NCI-H1694 treated with DMSO at 0.1 percent for 48 hours (cell line): ENCODE measurements at places on chromosomes 13 and 19.

DNA sequence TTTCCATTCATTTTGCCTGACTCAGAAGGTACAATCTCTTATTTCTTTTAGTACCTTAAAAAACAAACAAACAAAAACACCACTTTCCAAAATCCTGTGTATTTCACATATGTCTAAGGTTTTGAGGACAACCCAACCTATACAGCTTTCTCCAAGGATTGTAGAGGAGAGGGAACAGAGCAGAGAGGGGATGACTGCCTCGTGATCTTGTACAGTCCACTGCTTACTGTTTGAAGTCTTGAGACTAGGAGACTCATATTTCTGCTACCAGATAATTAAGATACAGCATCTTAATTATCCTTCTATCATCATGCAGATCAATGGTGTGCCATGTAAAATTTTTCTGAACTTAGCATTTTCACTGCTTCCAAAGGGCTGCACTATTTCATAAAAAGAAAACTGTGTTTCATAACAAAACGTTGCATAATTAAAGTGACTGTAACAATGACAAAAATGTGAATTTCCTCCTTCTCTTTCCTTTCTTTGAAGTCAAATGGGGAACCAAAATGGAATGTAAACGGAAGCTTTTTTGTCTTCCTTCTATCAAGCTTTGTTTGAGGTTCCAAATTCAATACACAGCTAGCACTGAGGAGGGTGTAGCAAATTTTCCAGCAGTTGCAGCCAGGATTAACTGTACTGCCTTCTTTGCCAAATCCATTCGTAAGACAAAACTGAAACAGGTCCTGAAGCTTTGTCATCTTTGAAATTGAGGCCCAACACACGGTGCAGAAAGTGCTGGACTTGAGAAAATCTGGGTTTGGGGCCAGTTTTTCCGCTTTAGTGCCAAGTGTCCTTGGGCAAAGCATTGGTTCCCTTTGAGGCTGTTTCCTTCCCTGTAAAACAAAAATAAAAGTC lies 34.9 kb upstream of the RCBTB2 start:
- no peak for DNase-seq

GRCh38 chr13:48551329-48551728 lies 18.4 kb upstream of the RCBTB2 start:
- no peak for DNase-seq

GRCh38 chr19:21638776-21639175 lies 128.6 kb downstream of the ZNF100 start:
- DNase-seq = no peak

GRCh38 chr19:4108767-4109625 lies 14.9 kb downstream of the MAP2K2 start:
- DNase-seq = no peak

GRCh38 chr19:38834104-38834490 lies 2.5 kb upstream of the ECH1 start:
- DNase-seq = no peak

DNA sequence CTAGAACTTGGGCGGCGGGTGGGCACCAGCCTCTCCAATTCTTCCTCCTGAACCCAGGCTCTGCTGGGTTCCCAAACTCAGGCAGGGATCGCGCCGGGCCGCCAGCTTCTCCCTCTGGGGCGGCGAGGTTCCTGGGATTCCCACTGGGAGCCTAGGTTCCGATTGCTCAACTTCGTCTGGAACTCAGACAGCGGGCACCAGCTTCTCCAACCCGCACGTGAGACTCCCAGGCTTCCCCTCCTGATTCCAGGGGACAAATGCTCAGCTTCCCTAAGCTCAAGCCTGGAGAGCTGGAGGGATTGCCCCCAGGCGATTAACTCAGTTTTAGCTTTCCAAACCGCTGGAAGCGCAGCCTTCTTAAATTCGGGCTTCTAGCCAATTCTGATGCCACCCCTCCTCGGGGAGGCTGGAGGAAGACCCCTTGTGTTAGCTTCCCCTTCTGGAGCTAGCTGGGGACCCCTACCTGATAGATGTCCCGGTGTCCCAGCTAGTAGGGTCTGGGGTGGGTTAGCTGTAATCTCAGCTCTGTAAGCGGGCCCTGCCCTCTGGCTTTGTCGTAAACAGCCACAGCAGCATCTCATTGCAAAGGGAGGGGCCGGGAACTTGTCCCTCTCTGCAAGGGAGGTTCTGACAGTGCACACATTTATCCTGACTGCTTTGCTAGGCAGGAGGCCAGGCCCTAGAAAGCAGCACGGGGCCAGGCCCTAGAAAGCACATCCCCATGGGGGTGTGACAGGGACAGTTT lies 671 bp downstream of the MCOLN1 start:
- no peak for DNase-seq

DNA sequence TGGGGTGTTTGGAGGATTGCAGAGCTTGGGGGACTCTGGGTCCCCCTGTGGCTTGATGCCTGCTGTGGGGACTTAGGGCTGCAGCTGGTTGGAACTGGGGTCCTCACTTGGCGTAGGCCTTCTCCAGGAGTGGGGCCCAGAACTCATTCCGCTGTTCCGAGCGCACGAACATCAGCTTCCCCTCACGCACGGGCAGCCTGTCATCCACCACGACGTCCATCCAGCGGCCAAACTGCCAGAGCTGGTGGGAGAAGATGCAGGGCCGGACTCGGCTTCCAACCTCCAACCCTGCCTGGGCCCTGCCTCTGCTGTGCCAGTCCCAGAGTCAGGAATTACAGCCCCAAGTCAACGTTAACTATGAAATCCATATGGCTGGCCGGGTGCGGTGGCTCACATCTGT lies 2.6 kb downstream of the CAPN12 start:
- DNase-seq = no peak

DNA sequence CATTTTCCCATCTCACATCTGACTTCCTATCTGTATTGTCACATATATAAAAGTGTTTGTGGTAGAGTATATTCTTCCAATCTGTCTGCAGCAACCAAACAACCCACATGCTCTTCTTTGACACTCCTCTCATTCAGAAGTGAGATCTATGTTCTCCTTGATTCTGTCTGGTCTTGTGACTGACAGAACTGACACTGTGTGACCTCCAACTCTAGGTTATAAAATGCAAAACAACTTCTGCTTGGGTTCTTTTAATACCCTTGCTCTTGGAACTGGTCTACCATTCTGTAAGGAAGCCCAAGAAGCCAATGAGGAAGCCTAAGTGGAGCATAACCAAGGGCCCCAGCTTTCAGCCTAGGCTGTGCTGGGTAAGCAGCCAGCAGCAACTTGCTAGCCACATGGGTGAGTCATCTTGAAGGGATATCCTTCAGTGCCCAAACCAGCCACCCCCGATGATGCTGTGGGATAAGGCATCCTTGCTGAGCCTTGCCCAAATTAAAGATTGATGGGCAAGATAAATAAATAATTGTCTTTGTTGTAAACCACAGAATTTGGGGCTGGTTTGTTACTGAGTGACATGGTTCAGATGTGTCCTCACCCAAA lies 18.4 kb upstream of the ITM2B start:
- no peak for DNase-seq
